ENCODE measurements at places on chromosomes 2 and 18.
A peak's percentile ranks its signal among the peaks of the same experiment; 100 is the strongest.

DNA sequence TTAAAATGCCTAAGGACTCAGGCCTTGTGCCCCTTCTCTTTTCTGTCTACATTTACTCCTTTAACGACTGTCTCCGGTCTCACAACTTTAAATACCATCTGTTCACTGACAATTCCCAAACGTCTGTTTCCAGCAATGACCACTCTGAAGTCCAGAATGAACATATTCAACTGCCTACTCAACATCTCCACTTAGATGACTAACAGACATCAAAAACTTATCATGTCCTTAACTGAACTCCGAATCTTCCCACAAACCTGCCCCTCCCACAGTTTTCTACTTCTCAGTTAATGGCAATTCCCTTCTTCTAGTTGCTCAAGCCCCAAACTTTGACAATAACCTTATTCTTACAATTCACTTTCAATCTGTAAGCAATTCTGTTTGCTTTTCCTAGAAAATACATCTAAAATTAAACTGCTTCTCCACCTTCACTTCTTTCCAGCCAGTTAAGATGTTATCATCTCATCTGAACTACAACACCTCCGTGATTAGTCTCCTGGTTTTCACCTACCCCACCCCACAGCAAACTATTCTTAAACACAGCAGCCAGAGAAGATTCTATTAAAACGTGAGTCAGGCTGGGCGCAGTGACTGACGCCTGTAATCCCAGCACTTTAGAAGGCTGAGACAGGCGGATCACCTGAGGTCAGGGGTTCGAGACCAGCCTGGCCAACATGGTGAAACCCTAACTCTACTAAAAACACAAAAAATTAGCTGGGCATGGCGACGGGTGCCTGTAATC lies 2.8 kb downstream of the C1D start:
- no peak for DNase-seq

DNA sequence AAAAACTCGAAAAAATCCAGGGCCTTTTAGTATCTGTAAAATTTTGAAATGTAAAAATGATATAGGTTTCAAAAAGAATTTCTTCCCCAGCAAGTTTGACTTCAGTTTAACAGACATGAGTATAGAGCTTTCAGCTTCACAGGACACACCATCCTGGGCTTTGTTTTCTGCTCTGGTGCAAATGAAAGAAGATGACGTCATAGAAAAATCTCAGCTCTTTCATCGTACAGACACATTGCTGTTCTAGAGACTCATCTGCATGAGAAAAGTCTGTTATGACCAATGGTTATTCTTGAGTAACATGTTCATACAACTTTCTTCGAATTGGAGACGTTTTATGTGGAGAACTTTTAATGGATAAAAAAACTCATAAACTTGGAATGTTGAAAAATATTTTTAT lies 111.7 kb upstream of the DYNAP start:
- no peak for DNase-seq

DNA sequence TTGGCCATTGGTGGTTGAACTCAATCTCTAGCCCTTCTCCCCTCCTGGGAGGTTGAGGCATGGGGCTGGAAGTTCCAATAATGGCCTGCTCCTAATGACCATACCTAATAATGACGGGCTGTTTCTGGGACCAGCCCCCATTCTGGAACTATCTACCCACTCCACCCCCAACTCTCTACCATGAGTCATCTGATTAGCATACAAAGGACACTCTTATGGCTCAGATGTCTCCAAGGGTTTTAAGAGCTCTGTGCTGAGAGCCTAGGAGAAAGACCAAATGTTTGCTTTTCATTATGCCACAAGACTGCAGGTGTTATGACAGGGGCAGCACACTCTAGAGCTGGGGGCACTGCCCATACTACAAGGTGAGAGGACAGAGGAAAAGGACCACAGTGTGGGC lies 137.0 kb upstream of the NCKAP5 start:
- DNase-seq, result no peak

DNA sequence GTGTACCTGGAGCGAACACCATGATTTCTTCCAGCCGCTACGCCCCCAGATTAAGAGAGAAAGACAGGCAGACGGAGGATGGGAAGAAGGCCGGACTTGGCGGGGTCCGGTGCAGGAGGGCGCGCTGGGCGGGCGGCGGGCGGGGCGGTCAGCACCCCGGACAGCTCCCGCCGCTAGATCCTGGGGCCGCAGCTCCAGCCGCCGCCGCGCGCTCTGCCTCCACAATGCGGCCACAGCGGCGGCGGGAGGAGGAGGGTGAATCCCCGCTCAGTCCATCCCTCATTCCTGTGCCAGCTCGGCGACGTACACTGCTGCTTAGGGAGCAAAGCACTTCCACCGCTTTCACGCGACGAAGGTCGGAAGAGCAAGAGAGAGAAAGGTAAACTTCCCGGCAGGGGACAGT lies at the start of gene AKAIN1:
Gene AKAIN1, minus strand, starts transcription at position 226 of the 403 bp plus-strand sequence. Its CDS starts 204 bp downstream, at position 22.
- DNase-seq, result peak; percentile 33

DNA sequence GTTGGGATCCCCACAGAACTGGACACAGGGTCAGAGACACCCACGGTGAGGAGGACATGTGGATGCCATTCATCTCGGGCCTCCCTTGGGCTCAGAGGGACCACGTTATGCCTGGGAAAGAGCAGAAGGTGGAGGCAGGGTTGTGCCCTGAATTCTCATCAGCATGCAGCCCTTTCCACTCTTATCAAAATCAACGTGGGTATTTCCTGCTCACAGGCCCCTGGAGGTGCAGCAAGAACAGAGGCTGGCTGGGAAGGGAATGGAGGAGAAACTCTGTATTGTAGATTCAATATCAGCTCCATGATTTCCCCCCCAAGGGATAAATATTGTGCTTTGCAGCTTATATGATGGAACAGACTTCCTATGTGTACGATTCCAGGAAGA lies 90.9 kb downstream of the SETBP1 start:
- DNase-seq, result no peak

All from NCI-H2171 treated with DMSO at 0.1 percent for 48 hours (cell line).